IPS-NIHi11 (cell line): ENCODE measurements at places on chromosomes 5 and 9.

DNA sequence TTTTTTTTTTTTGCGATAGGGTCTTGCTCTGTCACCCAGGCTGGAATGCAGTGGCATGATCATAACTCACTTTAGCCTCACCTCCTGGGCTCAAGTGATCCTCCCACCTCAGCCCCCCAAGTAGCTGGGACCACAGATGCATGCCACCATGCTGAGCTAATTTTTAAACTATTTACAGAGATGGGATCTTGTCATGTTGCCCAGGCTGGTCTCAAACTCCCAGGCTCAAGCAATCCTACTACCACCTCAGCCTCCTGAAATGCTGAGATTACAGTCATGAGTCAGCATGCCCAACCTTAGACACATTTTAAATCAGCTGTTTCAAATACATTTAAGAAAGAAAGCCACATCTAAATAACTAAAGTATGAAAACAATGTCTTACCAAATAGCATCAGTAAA, 439.0 kb downstream of the EBF1 start:
- DNase-seq, result no peak

GRCh38 chr9:13131991-13132390, 147.5 kb downstream of the MPDZ start:
- DNase-seq, result no peak

DNA sequence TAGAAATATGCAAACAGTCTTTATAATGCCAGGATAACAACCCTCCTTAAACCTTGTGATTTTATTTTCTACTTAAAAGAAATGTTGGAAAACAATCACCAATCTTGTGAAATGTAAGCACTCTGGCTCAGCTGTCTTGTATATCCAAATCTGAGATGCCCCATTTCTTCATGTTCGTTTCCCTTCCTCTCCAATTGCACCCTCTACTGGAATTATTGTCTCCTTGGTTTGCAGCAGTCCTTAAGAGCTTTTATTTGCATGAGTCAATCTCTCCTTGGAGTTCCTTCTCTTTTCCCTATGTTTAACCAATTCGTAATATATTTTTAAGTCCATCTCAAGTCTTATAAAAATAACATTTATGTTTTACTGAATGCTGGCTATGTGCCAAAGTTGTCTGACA, 362.0 kb upstream of the CDH10 start:
- DNase-seq, result peak; percentile 20

GRCh38 chr5:148828511-148829247, 2.3 kb downstream of the ADRB2 start:
- no peak for DNase-seq

- no peak for DNase-seq
These were observed 35.4 kb upstream of the SLC28A3 start for GRCh38 chr9:84375954-84376353.

- no peak for DNase-seq
These were observed 34.4 kb upstream of the TAF11L2 start for GRCh38 chr5:17463653-17464052.

DNA sequence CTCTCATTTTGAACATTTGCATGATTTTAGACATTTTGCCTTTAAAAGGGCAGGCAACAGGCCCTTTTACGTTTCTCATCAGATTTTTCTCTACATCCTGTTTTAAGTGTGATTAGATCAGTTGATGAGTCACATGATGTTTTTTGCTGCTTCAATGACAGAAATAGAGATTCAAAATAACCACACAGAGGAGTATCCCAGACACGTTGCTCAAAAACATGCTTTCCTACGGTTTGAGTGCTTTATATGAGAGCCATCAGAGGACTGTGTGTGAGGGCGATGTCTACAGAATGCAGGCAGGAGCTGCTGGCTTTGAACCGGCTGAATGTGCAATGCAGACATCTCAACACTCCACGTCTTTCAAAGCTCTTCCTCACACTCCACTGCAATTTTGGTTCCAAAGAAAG, 42.1 kb downstream of the OTULIN start:
- no peak for DNase-seq

GRCh38 chr5:158725297-158725851, 374.3 kb downstream of the EBF1 start:
- DNase-seq, result no peak

DNA sequence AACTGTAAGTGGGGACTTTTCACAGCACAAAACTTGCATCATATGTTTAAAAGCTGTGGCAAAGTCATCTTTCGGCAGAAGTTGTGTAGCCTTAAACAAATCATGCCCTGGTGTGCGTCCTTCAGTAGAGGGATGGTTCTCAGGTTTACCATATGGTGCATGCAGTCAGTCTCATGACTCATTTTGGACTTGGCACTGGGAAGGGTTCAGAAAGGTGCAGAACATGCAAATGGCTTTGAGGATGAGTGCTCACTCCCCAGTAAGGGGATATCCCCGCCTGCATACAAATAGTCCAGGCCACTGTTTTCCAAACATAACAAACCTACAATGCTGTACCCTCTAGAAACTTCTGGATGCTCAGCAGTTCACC, 260.3 kb downstream of the NDUFS4 start:
- DNase-seq, result no peak

GRCh38 chr5:78594610-78595457, 53.7 kb downstream of the LHFPL2 start:
- no peak for DNase-seq

- no peak for DNase-seq
These were observed 26.6 kb downstream of the IRX2 start for GRCh38 chr5:2724831-2725230.

GRCh38 chr9:82188817-82189216, 200.2 kb downstream of the SPATA31D1 start:
- DNase-seq, result no peak
